Stimulated activated CD8-positive, alpha-beta memory T cell treated with anti-CD3 and anti-CD28 coated beads, Interleukin-4, amount 100 ng/mL, for 1 hour (primary cell): ENCODE measurements at places on chromosomes 4 and X.

DNA sequence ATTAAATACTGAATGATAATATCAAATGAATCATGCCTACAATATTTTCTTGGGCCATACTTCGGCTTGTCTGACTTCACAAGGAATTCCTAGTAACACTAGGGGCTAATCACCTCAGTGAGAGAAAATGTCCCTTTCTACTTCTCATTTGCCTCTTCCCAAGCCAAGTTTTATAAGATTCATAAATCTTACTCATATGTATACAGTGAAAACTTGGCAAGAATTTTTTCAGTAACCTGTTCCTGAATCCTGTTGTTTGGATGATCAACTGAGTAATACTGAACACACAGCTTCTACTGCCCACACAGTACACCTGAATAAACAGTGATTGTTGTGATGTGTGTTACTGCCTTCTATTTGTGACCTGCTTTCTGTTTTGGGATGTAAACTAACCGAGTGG, 16.5 kb downstream of the TMPRSS11E start:
- no peak for DNase-seq

DNA sequence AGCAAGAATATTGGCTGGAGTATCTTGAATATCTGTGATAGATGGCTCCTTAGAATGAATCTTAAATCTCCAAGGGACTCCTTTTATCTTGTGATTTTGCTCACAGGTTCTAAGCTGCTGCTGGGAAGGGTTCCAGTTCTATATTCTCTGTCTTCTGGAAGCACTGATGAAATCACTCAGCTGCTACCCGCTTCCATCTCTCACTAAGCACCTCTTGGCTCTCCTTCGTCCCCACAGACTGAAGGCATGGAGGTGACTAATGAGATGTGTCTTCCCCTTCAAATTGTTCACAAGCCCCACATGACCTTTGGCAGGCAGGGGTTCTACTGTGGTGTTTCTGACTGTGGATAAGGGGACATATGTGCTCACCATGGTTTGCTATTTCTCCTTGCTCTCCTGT, 75.9 kb downstream of the C4orf51 start:
- no peak for DNase-seq

GRCh38 chrX:68922013-68922412, 93.2 kb downstream of the EFNB1 start:
- DNase-seq = no peak

- DNase-seq = no peak
These were observed 237.9 kb upstream of the PSAPL1 start for GRCh38 chr4:7672601-7673000.

- DNase-seq = no peak
These were observed 292.7 kb upstream of the TENM3 start for GRCh38 chr4:181950372-181951127.

- DNase-seq = no peak
These were observed 33.0 kb upstream of the ARHGAP6 start for GRCh38 chrX:11698702-11699101.

- no peak for DNase-seq
These were observed 537 bp downstream of the RBM10 start for GRCh38 chrX:47145395-47146120.

DNA sequence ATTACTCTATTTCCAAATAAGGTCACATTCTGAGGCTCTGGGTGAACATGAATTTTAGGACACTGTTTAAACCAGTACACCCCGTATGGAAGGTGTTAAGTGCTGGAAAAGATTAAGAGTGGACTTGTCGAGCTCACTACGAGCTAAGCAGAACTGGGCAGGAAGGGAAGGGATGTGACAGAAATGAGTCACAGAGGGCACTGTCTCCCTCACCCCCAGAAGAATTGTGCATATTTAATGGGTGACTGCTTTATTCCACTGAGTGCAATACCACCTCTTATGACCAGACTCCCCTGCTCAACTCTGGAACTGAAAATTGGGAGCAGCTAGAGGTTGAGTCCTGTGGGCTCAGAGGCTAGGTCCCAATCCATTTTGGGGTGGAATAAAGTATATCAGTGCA, 187.4 kb upstream of the RPS6KA3 start:
- no peak for DNase-seq

DNA sequence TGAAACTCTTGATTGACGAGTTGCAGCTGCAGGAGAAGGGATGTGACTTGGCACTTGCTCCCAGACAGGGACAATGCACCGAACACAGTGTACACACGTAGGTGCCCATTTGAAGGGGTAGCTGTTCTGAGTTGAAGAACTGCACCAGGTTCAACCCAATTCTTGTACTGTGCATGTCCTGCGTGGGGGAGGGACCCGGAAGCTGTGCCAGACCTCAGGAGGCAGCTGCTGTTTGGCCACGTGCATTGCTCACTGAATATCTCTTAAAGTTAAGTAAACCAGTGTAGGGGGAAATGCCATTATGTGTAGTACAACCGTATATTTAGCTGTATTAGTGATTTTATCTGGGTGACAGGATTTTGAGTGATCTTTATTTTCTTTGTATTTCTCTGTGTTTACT, 12.0 kb upstream of the RBBP7 start:
- DNase-seq = no peak

GRCh38 chr4:184911310-184911709, 85.5 kb upstream of the ACSL1 start:
- no peak for DNase-seq

DNA sequence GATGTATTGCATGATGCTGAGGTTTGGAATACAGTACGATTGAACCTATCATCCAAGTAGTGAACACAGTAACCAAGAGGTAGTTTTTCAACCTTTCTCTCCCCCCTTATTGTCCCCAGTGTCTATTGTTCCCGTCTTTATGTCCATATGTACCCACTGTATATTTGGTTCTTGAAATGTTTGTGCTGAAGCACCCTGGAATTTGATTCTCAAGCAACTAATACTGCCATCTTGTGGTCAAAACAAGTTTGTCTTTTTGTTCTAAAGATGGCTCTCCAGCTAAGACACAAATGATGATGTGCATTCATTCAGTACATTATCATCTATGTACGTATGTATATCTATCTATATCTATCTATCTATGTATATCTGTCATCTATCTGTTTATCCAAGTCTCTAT, 33.5 kb upstream of the DCX start:
- no peak for DNase-seq

- no peak for DNase-seq
These were observed 142.6 kb upstream of the LEF1 start for GRCh38 chr4:108311313-108311712.

DNA sequence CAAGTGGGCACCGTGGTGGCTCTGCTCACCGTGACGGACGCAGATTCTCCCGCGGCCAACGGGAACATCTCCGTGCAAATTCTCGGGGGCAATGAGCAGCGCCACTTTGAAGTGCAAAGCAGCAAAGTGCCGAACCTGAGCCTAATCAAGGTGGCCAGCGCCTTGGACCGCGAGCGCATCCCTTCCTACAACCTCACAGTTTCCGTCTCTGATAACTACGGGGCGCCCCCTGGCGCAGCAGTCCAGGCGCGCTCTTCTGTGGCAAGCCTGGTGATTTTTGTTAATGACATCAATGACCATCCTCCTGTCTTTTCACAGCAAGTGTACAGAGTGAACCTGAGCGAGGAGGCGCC, 2.7 kb downstream of the FAT4 start:
- DNase-seq = no peak

DNA sequence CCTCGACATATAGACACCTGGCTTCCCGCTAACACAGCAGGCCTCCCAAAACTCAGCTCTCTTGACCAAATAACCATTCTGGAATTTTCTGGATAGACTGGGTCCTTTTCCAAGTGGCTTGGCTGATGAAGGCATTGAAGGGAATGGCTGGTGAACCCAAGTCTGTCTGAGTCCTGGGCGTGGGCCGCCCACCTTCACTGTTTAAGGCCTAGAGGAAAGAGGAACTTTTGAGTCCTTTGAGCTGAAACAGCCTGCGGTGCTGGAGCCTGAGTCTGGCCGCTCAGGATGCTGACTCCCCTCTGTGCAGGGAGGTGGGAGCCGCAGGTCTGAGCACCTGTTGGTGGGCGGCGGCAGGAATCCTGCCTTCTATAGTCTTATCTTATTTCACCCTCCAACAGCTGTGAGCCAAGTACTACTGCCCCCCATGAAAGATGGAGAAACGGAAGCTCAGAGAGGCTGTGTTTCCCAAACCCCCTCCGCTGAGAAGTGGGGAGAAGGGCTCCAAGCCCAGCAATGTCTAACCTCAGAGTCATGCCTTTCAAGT, 23.4 kb downstream of the ACOX3 start:
- DNase-seq = no peak

DNA sequence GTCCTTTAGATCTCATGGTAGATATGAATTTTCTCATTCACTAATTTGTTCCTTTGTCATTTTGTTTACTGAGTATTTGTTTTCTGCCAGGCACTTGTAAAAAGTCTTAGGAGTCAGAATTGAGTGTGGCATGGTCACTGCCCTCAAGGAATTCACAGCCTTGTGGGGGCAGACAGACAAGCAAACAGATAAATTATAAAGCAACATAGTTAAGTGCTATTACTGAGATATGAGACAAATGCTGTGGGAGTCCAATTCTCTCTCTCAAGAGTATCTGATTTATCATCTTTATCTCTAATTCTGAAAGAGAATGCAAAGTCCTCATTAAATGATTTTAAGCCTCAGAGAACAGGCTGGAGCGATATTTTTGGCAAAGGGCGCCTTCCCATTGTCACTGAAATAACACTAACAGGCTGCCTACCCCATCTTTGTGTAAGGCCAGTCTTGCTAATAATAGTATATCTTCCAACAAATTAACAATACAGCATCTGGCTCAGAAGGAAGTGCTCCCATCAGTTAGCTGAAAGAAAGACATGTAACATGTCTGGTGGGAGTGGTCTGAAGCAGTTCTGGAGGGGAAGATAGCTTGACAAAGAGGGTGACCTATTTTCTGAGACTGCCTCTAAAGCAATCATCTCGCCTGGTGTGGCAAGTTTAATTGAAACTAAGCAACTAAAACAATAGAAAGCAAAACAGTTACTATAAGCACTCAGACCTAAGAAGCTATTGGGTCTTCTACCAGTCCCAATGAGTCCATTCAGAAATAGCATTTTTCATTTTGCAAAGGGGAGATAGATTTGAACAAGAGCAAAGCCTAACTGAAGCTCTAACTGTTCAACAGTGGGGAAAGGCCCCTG, 61.5 kb upstream of the AMOT start:
- no peak for DNase-seq

- DNase-seq = no peak
These were observed 357.6 kb upstream of the CPEB2 start for GRCh38 chr4:14644580-14645282.

GRCh38 chr4:155972098-155972497, 18.4 kb upstream of the CTSO start:
- DNase-seq = no peak

DNA sequence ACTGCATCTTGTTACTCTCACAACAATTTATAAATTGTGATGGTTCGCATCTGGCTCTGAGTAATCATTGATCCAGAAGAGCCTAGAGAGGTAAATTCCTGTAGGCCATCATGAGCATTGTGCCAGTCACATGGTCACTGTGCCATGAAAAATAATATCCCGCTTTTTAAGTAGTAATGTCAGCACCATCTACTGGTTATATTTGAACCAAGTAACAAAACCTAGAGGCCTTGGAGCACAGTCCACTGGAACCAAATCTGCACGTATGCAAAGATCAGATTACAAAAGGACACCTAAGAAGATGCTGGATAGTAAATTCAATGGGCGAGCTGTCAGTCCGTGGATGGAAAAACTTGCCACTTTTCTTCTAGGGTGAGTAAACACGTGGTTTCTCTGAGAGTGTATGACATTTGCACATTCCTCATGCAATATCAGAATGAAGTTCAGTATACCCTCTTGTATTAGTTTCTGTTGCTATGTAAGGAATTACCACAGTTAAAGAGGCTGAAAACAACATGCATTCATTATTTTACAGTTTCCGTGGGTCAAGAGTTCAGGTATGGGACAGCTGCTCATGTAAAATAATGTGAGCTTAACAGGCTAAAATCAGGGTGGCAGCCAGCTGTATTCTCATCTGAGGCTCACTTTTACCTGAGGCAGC, 26.8 kb downstream of the FAM114A1 start:
- DNase-seq = no peak

- no peak for DNase-seq
These were observed 444.6 kb downstream of the GASK1B start for GRCh38 chr4:157728215-157728614.

DNA sequence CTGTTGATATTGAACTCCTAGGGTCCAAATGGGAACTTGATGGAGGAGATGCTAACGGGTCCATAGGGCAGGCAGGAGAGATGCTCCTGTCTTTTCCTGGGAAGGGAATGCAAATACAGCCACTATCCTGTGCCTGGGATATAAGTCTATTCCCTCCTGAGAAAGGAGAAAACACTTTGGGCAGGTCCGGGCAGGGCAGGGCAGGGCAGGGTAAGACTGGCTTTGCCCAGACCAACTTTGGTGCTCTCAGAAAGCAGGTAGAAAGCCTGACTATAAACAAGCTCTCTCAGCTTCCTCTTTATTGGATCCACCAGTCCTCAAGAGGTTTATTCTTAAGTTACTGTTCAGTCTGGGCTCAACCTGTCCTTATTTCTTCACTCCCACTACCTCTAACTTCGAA, 232.3 kb downstream of the PTTG2 start:
- DNase-seq = no peak

DNA sequence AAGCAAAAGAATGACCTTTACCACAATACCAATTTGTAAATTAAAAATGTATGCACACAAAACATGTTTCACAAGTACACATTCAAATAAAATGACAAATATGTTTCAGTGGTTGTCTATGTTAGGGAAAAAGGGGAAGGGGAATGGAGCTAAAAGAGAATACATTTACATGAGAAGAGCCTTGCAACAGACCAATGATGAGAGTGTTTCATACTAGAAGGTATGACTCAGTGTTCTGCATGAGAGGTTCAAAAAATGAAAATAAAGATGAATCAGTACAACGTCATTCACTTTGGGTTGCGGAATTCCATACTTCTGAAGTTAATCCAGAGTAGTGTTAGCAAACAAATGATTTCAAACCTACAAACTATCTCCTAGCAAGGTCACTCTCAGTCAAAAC, 51.7 kb downstream of the RPGR start:
- DNase-seq = no peak

GRCh38 chr4:83771113-83771705, 235.3 kb downstream of the GPAT3 start:
- DNase-seq = no peak

DNA sequence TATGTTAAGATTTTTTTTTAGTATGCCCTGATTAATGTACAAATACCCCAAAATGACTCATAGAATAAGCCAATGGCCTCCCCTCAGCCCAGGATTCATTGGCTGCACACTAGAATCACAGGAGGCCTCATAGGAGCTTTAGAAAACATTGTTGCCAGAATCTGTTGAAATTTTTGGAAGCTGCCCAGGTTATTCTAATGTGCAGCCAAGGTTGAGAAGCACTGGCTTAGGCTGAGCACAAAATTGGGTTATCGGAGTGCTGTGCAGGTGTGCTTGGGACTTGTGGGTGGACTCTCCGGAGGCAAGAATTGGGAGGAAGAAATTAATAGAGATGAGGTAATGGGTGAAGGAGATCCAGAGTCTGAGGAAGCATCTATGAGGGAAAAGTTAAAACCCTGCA, 41.3 kb upstream of the VCX start:
- no peak for DNase-seq
